MG63 (cell line): ENCODE measurements at places on chromosomes 12 and 14.
A peak's percentile ranks its signal among the peaks of the same experiment; 100 is the strongest.

DNA sequence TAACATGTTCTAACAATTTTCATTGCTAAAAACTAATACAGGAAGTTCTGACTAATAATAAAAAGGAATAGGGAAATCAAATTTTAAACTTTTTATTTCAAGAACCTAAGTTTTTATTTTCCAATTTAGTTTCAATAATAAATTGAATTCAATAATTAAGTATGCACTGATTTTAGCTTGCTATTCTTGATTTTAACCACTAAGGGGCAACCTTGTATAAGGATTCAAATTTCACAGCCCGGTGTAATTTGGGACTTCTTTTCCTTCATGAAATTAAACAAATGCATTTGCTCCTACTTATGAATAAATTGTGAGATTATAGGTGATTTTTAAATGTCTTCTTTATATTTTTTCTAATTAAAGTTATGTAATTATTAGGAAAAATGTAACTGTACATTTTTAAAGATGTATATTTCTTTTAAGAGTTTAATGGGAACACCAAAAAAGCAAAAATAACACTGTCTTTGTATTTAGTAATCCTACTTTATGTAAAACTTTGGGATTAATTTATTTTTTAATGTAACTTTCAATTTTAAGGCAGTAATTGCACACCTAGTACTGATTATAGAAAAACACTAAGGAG is 241.4 kb upstream of the PDZRN4 start:
- no peak for DNase-seq

DNA sequence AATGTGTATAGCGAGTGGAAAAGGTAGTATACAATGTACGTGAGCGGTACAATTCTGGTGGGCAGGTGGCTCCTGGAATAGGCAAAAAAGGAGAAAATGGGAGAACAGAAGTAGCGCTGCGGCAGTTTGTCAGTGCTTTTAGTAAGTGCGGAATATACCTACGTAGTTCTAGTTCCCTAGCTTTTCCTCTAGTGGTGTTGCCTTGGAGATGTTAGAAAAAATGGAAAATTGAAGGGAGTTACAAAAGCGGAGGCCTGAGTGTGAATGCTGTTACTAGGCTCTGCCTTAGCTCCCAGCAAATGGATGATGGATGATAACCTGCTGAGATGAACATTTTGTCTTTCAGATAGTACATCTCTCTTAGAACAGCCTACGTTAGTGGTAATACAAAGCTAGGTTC is 1.1 kb downstream of the TTC8 start:
- DNase-seq: no peak

- no peak for DNase-seq
Measured at GRCh38 chr14:86055512-86056075, 525.6 kb downstream of the FLRT2 start.

GRCh38 chr12:57844709-57845477 is 1.6 kb downstream of the CTDSP2 start:
- DNase-seq: peak; percentile 83

DNA sequence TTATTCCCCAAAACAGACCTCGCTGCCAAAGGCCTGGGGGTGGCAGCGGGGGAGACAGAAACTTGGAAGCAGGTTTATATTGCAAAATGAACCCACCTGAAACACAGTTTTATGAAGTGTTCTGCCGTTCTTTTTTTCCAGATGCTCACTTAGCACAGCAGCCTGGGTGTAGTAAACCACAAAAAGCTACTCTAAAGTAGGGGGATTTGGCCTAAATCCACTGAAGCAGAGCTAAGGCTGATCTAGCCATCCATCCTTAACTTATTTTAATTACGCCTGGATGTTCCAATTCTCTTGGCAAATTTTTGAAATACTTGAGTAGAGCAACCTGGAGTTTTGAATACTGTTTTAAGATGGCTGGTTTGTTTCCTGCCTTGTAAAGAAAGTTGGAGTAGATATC is 121.2 kb downstream of the GPR135 start:
- DNase-seq: no peak

GRCh38 chr12:89073027-89073398 is 279.3 kb downstream of the DUSP6 start:
- DNase-seq: peak; percentile 79

DNA sequence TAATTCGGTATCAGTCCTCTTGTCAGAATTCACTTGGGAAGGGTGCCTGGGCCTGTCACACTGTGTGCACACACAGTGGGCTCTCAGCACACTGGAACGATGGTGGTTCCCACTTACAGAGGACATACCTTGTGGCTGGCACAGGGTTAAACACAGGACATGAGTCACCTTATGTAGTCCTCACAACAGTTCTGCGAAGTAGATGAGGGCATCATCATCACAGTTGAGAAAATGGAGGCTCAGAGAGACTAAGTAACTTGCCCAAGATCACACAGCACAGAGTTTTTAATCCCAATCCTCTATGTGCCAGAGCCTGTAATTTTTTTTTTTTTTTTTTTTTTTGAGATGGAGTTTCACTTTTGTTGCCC is 90.7 kb downstream of the NINJ2 start:
- DNase-seq: peak; percentile 30

GRCh38 chr14:61559641-61560201 is 135.6 kb upstream of the HIF1A start:
- DNase-seq: no peak

GRCh38 chr12:50745861-50746260 is 18.0 kb upstream of the ATF1 start:
- no peak for DNase-seq

- no peak for DNase-seq
Measured at GRCh38 chr12:87923361-87923760, 105.8 kb downstream of the C12orf50 start.

GRCh38 chr12:93127582-93128331 is 198.7 kb upstream of the EEA1 start:
- DNase-seq: no peak

DNA sequence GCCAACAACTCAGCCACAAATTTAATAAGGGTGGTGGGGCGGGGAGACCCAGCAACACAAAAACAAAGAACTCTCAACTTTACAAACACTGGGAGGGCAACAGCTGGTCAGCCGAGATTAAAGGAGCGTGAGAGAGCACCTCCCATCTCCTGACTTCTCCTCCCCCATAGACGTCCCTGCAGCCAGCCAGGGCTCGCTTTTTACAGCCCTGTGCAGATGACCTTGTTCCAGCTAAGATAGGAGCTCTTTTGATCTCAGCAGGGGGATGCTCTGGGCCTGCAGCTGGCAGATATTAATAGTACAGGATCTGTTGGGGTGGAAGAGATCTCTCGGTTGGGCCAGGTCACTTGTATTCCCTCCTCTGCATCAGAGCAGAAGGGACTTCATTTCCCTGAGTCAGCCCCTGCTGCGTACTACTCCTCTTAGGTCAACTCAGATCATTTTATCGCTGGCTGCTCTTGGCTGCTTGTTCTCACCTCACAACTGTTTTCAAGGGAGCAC is 475.8 kb downstream of the RAD51B start:
- DNase-seq: no peak

DNA sequence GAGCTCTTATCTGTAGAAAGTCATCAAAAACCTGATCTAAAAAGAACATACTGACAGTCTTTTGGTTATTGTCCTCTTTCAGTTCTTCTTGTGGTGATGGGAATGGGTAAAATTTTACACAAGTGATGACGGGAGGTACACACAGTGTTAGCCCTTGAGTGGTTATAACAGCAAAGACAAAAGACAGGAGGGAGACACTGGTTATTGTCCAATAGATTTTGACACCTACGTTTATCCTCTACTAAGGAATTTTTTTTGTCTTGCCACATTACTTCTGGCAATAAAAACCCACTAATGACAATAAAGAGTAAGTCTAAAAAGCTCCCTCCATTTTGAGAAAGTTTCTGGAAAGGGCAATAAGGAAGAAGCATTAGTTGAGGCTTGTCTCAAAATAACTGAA is 47.7 kb upstream of the CMAS start:
- DNase-seq: no peak

GRCh38 chr14:21032326-21033132 is 2.1 kb downstream of the RNASE13 start:
- DNase-seq: no peak

GRCh38 chr12:109999983-110000505 is 814 bp downstream of the ANKRD13A start:
- peak; percentile 45 for DNase-seq

DNA sequence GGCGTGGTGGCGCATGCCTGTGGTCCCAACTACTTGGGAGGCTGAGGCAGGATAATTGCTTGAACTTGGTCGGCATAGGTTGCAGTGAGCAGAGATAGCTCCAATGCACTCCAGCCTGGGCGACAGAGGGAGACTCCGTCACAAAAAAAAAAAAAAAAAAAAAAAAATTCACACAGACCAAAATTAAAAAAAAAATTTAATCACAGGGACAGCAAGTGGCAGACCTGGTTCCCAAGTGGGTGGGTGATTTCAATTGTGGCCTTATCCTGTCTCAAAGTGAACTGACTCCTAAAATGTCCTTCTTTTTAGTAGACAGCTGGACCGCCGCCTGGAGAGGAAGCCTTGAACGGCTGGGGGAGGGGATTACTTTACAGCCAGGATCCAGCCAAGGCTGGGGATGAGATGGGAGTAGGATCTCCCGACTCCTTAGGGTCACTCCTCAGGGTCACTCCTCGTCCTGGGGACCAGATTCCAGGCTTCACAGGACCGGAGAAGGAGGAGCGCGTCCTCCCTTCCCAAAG is 1.5 kb upstream of the KCNH3 start:
- DNase-seq: no peak
